Activated CD4-positive, alpha-beta T cell treated with anti-CD3 and anti-CD28 coated beads, Interleukin-2, amount 50 U/mL, for 24 hours (primary cell): ENCODE measurements at places on chromosomes 16 and 17.

DNA sequence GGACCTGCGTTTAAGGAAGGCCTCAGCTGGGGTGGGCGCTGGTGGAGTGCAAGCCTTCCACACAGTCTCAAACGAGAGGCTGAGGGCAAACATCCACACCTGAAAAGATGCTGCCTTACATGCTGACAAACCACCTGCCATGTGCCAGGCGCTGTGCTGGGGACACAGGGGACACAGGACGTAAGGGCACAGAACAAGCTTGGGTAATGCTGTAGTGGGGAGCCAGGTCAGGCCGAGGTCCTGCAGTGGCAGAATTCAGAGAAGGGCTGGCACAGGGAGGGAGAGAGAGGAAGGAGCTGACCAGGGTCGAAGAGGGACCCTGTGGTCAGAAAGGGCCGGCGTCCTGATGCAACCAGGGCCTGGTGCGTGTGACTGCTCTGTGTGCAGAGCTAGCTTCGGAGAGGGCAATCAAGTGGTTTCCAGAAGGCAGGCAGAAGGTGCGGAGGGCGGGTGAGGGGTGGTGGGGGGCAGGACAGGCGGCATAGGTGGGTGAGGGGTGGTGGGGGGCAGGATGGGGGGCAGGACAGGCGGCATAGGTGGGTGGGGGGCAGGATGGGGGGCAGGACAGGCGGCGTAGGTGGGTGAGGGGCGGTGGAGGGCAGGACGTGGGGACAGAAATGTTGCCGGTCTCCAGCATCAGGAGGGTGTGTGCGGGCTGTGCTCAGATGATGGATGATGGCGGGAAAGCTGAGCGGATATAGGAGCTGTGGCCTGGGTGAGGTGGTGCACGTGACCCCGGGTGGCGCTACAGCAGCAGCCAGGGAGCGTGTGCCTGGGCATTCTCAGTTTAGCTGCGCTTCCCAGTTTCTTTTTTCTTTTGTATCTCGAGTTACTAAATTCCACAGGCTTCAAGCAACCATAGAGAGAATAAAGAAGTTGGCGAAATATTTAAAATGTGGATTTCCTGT lies 18.8 kb downstream of the TELO2 start:
- no peak for DNase-seq

DNA sequence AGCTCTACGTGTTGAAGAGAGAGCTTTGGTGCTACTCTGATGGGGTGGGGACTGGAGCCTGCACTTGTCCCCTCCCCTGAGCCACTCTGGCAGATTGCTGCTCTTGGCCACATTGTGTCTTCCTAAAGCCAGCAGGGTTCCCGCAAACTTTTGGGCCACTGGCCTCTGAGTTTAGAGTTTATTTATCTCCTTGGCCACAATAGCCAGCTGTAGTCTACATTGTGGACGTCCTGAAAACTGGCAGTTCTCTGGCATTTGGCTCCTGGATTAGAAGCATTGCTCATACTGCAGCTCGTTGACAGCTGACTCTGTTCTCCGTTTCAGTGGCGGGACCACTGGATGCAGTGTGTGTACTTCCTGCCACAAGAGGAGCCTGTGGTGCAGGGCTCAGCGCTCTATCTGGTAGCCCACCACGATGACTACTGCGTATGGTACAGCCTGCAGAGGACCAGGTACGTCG lies 34.6 kb downstream of the PRMT7 start:
- no peak for DNase-seq

DNA sequence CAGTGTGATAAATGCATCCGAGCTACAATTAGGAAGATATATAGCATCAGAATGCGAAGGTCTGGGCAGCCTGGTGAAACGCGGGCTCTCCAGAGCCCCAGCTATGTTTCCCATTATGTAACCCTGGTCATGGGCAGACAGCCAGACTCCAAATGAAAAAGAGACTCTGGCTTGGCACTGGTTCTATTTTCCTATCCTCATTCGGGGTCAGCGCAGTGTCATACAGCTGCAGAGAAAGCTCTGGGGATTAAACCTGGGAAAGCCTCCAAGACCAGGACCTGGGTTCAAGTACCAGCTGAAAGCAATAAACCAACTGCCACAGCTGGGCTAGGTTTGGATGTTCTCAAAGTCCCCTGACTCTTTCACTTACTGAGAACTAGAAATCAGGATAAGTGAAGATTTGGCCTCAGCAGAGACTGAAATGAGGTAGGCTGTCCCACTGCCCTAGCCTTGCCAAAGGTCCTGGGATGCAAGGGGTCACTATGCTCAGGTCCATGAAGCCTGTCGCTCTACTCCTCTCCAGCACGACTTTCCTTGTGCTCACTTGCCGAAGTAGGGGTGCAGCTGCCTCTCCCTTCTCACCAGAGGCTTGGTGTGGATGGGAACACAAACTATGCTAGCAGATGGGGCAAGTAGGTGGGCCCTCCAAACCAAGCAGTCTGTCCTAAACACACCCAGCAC lies 123.8 kb downstream of the SMG6 start:
- DNase-seq = no peak

DNA sequence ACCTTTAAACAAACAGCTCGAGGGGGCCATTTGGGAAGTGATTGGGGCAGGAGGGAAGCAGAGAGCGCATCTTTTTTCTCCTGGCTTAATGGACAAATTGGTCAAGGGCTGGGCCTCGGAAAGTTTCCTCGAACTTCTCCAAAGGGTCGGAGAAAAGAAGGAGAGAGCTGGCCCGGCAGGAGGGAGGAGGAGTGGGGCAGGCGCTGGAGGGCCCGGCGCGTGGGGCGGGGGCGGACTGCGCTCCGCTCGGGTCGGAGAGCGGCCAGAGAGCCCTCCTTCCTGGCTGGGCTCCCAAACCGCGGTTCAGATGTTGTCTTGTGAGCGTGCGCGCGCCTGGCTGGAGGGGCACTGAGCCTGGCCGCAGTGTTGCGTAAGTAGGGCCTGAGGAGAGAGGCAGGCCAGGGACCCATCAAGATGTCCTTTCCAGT lies 1.2 kb downstream of the MMP2 start:
- DNase-seq = no peak

DNA sequence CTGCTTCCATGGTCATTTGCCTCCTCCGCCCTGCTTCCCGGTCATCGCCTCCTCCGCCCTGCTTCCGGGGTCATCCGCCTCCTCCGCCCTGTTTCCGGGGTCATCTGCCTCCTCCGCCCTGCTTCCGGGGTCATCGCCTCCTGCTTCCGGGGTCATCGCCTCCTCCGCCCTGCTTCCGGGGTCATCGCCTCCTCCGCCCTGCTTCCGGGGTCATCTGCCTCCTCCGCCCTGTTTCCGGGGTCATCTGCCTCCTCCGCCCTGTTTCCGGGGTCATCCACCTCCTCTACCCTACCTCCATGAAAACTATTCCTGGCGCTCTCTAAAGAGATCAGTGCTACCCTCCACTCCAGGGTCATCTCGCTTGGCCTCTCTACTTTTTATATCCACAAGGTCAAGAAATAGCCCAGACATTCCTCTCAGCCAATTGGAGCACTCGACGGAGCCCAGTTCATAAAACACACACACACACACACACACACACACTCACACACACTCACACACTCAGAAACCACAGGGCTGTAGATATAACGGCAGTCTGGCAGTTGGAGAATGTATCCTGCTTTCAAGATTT lies 44.8 kb downstream of the TRARG1 start:
- no peak for DNase-seq

- no peak for DNase-seq
Measured at GRCh38 chr17:60525328-60525684, 736 bp downstream of the APPBP2 start.

- DNase-seq = peak; percentile 55
Measured at GRCh38 chr17:6831661-6832263, at the start of gene TEKT1. TSS of gene TEKT1 (minus strand) at chr17:6831729. CDS start at chr17:6830376, 1,353 bp downstream.

GRCh38 chr16:80804056-80804525 lies 307 bp downstream of the CDYL2 start:
- peak; percentile 51 for DNase-seq

- no peak for DNase-seq
Measured at GRCh38 chr16:31874366-31875111, 932 bp downstream of the ZNF267 start.

- DNase-seq = no peak
Measured at GRCh38 chr16:4393240-4393600, 21.6 kb downstream of the VASN start.

DNA sequence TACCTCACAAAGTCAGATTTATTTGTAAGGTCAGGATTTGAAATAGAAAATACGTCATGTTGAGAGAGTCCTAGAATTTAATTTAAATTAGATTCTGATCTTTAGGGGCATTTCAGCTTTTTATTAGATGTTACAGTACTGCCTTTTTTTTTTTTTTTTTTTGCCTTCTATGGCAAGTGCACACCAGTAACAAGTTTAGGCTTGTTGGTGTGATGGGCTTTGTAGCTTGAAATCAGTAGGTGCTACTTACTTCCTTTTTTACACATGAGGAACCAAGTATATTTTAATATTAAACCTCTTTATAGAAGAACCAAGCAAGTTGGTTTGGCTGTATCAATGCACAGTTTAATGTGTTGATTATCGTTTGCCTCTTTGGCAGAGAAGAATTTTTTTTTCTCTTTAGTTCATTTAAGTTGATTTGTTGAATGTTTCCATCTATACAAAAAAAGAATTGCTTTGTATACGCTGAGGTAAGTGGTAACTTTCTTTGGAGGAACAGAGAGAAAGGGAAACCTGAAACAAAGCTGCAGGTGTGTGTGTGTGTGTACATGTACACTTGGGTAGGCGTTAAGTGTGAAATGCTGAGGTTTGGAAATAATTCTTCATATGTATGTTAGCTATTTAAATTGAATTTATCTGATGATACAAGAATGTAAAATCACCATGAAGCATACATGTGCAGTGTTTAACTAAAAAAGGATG lies 15.7 kb downstream of the RBL2 start:
- DNase-seq = no peak

DNA sequence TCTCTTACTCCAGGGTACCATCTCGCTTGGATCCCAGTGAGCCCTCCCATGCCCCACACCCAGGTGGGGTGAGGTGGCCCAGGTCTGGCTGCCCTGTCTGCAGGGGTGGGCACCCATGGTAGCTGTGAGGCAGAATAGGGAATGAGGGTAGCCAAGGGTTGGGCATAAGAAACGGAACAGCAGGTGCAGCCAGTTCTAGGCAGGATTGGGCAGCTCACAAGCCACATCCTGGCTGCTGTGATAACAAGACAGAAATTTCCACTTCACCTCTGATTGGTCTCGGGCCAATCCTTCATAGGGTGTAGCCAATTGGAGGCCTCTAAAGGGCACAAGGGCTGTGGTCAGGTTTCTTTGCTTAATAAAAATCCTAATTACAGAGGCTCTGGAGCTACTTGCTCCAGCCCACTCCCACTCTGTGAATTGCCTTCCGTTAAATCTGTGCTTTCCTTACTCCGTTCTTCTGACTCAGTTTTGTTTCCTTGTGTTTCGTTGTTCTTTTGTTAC lies 1.5 kb upstream of the ARHGDIG start:
- DNase-seq = no peak

- no peak for DNase-seq
Measured at GRCh38 chr17:38609280-38610031, 3.7 kb upstream of the SRCIN1 start.
